ENCODE measurements at places on chromosomes 3 and 15. TPM values are rescaled to one million over a fixed set of nuclear protein-coding genes. Genes with fewer than 3 reads are reported as not detected.

LDHAL6B gene
- total RNA-seq = not detected

SPINT1 gene
- 4.2 TPM for total RNA-seq

HRH1 gene
- 16.2 TPM for total RNA-seq

PLCB2 gene
- 1.5 TPM for total RNA-seq

SLC24A5 gene
- not detected for total RNA-seq

SIAH2 gene
- 16.0 TPM for total RNA-seq

COL6A5 gene
- total RNA-seq = not detected

ARRDC4 gene
- 0.97 TPM for total RNA-seq

SAXO2 gene
- total RNA-seq = 0.67 TPM

GRCh38 chr15:59268168-59268851, 61.7 kb downstream of the LDHAL6B start:
- DNase-seq = peak; percentile 54

- no peak for DNase-seq
Observed at GRCh38 chr3:30259730-30260129, 346.7 kb upstream of the TGFBR2 start.

GRCh38 chr3:50288387-50289007, 3.7 kb downstream of the IFRD2 start:
- DNase-seq = no peak

DNA sequence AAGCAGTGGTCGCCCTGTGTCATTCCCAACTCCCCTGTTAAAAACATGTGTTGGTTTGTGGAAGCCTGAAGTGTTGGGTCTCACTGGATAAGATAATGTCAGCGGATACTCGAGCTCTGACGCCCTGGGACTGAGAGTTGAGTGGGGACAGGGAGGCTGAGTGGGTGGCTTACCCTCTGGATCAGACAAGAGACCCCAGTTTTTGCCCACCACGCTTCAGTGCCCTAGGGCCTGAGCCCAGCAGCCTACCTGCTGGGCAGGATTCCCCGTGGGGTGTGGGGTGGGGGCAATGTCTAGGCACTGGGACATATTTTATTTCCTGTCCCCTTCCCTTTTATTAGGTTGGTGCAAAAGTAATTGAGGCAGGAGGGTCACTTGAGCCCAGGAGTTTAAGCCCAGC, 75.0 kb downstream of the SMAD6 start:
- no peak for DNase-seq

DNA sequence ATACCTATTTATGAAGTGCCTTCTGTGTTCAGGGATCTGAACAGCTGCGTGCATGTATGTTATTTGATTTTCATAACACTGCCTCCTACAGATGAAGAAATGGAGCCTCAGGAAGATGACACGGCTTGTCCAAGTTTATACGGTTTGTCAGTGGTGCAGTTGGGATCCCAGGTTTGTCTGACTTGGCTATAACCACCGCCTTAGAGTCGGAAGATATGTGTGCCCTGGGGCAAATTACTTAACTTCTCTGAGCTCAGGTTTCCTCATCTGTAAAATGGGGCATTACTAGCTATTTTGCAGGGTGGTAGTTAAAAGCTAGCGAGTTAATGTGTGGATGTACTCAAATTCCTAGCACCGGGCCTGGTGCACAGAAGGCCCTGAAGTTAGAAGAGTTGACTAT, 54.1 kb upstream of the ANP32A start:
- no peak for DNase-seq

- DNase-seq = no peak
Observed at GRCh38 chr15:74928771-74929198, 9.1 kb downstream of the COX5A start.

DNA sequence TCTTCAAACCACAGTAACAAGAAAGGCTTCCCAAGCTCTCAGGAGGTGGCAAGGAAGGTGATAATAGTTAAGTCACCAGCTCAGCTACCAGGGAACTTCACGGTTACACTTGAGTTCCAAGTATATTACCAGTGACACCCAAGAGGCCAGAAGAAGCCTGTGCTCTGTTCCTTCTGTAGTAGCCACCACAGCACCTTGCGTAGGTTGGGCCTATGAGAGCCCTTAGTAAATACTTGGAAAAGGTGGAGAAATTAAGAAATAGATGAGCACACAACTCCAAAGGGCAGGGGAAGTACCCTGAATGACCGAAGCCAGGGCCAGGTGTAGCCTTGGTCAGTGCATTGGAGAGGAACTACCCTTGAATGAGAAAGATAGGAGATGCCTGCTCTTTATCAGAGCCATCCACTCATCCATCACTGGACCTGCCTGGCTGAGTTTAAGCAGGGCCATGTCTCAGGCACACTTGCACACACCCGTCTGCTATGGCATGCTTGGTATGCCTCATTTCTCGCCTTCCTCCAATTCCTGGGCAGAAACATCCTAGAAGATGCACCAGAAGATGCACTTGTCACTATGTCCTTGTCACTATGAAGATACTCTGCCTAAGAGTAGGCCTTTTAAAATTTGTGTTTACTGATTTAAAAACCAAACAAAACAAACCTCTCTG, 32.6 kb upstream of the NDUFB4 start:
- no peak for DNase-seq

GRCh38 chr3:53109891-53110771, 20.1 kb downstream of the RFT1 start:
- peak; percentile 19 for DNase-seq

- DNase-seq = no peak
Observed at GRCh38 chr15:92877000-92877399, 23.1 kb upstream of the CHD2 start.

DNA sequence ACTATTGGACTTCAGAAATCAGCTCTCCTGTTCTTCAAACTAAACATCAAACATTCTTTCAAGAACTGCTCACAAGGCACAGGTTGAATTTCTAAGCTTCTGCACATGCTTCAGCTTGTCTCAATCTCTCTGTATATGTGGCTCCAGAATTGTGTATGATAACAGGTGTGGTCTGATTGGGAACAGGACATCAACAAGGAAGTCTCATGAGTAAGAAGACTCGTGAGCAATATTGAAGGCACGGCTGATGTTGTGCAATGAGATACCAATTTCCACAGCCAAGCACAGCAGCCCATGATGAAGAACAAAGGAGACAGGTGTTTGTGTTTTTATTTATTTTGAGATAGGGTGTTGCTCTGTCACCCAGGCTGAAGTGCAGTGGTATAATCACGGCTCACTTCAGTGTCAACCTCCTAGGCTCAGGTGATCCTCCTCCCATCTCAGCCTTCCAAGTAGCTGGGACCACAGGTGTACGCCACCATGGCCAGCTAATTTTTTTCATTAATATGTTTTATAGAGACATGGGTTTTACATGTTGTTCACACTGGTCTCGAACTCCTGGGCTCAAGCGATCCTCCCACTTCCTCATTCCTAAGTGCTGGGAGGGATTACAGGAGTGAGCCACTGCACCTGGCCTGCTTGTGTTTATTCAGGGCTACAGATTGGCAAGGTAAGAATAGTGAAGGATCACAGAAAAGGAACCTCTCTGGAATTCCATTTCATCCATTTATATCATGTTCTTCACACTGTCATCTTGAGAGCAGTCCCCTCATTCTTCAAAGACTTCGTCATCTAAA, 32.2 kb upstream of the ABHD17C start:
- no peak for DNase-seq

- DNase-seq = no peak
Observed at GRCh38 chr3:126126286-126126685, 42.4 kb upstream of the SLC41A3 start.

GRCh38 chr3:49199239-49199899, 28.0 kb downstream of the KLHDC8B start:
- DNase-seq = peak; percentile 83

DNA sequence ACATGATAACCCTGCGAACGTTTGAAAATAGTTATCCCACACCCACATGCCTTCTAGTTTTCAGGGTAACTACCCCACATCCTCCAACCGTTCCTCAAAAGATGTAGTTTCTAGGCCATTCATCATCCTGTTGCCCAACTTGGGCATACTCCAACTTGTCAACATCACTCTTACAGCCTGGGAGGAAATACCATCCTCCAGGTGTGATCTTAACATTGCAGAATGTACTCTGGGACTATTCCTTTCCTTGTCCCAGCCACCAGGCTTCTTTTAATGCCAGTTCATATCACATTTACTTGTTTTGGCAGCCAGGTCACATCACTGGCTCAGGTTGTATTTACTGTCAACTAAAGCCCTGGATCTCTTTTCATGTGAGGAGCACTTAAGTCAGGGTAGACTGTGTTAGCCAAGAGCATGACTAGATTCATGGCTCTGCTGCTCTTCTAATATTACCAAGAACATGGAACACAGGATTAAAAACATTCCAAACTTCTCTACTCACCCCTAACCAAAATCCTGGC, 4.0 kb upstream of the DENND6A start:
- DNase-seq = no peak

DNA sequence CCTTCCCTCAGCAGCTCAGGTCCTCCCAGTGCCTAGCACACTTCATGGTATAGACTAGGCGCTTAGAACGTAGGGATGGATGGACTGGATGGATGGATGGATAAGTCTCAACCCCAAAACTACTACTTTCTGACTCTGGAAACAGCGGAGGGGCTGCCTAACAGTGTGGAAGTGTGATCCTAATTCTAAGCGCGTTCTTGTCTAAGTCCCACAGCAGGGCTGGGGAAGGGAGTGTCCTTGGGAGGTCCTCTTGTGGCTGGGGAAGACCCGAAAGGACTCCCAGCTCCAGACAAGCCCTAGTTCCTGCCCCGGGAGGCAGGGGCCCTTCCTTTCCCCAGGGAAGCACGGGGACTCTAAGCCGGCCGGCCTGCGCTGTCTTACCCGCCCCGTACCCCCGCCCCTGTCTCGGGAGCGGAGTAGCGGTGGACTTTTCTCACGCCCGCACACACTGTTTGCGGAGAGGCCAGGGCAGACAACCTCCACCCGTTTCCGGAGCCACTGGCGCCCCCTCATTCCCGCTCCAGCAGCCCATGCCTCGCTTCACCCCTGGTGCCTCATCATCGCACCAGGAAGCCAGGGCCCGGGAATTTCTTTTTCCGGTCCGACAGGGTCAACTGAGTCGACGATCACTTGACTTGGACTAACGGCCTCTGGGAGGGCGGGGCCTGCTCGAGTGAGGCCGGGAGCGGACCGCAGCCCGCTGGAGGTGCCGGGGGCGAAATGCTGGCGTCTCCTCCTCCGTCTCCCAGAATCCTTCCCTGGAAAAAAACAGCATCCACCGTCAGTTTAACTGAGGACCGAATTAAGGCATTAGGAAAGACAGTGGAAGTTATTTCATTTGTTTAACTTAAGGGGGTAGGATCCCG, 133.3 kb downstream of the TBC1D2B start:
- DNase-seq = peak; percentile 82

DNA sequence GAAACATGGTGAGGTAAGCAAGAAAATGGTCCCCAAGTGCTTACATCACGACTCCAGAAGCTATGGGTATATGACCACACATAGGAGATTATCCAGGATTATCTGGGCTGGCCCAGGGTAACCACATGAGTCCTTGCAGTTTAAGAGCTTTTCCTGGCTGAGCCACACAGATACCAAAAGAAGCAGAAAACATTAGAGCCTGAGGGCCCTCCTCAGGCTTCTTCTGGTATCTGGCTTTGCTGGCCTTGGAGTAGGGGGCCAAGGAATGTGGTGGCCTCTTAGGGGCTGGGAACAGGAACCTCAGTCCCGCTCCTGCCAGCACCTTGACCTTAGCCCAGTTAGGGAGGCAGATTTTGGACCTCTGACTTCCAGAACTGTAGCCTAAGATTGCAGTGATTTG, 259.1 kb downstream of the KCNMB2 start:
- no peak for DNase-seq

GRCh38 chr15:101724675-101725005, 367 bp upstream of the TARS3 start:
- DNase-seq = no peak

GRCh38 chr3:4834403-4834866, 144.8 kb upstream of the BHLHE40 start:
- DNase-seq = no peak

GRCh38 chr15:38168467-38169070, 84.1 kb upstream of the SPRED1 start:
- DNase-seq = no peak

DNA sequence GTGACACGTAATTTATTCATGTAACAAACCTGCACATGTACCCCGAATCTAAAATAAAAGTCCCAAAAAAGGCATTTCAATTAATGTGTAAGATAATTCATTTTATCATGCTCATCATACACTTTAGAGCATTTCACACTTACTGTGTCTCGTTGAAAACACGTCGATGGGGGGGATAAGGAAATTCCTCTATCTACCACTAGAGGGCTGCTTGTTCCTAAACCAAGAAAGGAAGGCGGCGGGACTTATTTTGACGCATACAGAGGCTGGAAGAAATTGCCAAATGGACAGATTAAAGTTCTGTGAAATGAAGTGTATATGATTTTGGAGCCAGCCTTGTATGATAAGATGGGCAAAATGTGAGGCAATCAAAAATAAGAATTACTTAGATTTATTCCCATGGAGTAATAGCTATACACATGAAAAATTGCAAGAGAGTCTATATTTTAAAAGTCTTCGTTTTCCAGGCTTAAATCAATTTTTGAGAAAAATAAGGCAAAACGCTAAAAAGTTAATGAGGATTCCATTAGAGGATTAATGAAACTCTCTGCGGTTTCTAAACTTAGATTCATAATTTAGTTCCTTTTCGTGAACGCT, 346.8 kb downstream of the CNTN3 start:
- peak; percentile 7 for DNase-seq

DNA sequence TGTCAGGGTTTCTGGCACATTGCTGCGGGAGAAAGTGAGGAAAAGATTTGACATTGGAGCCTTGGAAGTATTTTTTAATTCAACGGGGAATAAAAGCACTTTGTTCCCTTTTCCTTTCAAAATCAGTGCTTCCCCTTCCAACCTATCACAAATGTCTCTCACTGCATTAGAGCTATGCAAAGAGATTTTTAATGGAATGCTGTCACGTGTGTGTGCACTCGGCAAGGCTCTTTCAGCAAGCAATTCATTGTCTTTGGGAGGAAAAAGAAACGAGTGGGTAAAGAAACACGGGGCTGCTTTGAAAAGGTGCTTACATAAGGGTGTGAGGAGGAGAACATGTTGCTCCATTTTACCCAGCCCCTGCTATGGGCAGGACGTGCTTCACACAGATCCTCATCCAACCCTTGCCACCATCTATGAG, 490.4 kb upstream of the PROK2 start:
- DNase-seq = no peak

- DNase-seq = peak; percentile 23
Observed at GRCh38 chr3:127673191-127674100, 694 bp downstream of the ABTB1 start.

GRCh38 chr3:52294320-52295150, 6.9 kb downstream of the GLYCTK start:
- no peak for DNase-seq

DNA sequence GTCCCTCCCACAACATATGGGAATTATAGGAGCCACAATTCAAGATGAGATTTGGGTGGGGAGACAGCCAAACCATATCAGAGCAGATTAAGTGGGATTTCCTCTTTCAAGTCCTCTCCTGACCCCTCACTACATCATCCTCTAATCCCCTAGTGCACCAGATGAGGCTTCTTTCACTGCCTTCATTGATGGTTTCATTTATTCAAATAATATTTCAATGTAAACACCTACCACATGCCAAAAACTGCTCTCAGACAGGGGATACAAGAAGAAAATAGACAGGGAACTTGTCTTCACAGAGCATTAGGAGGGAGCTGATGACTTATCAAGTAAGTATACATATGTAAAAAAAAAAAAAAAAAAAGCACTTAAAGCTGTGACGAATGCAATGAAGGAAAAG, 180.2 kb downstream of the NTRK3 start:
- no peak for DNase-seq
